ENCODE measurements at places on chromosomes 1 and 21.

GRCh38 chr1:156760092-156760795 lies 7.1 kb upstream of the PRCC start:
- peak; percentile 18 for DNase-seq

DNA sequence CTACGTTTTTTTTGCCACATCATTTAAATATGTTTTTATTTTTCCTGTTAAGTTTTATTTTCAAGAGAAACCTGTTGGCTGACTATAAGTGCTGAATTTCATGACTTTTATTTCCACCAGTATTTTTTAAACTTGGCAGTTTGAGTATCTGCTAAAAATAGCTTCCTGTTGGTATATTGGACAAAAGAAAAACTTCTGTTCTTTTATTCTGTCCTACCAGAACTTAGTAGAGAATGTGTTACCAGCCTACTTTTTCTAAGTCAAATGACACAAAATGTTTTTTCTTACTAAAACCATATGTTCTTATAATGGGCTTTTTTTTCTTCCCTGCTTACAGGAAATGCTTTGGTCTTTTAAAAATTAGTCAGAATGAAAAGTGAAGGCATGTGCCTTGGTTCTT lies 7.6 kb downstream of the DR1 start:
- no peak for DNase-seq

DNA sequence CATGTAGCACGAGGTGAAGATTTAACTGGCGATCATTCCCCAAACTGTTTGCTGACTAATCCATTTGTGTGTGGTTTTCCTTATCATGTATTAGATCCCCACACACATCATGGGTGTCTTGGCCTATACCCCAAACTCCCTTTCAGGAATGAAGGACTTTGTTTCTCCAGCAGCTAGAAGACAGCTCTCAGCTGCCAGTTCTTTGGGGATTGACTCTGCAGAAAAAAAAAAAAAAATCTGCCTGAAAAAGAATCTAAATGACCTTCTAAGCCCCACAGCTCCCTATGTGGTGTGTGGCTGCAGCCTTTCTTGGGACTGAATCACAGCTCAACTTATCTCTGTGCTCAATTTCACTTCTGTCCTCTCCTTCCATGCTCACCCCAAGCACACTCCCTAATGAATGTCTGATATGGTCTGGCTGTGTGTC lies 256.3 kb upstream of the DUSP10 start:
- DNase-seq: no peak

GRCh38 chr1:231643935-231644237 lies 17.3 kb downstream of the DISC1 start:
- no peak for DNase-seq

DNA sequence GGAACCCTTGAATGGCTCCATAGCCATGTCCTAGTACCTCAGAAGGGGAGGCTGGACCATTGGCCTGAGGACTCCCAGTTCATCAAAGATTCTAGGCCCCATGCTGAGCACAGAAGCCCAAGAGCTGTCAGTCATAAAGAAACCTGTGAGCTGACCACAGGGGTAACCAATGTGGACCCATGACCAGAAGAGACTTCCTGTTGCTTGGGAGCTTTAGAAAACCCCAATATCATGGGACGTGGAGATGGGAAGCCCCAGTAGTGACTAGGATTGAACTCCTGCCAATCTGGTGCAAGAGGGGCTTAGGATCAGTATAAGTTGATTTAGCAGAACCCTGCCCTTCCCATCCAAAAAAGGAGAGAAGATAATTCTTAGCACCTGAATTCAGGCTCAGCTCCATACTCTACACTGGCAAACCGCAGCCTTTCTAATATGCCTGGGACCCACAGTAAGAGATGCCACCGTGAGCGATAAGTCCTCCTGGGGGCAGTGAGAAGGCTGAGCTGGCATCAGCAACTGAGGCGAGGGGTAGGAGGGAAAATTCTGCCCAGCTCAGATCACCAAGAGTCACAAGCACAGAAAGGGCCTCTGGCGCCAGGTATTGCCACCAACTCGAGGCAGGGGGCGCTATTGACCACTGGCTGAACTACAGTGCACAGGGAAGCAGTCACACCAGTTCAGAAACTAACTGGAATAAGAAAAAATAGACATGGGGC lies 108.9 kb downstream of the CAPN8 start:
- peak; percentile 10 for DNase-seq

- DNase-seq: no peak
These were observed 159.9 kb downstream of the ACTL8 start for GRCh38 chr1:17914987-17915386.

- DNase-seq: no peak
These were observed 20.6 kb downstream of the GPR3 start for GRCh38 chr1:27413004-27413403.

DNA sequence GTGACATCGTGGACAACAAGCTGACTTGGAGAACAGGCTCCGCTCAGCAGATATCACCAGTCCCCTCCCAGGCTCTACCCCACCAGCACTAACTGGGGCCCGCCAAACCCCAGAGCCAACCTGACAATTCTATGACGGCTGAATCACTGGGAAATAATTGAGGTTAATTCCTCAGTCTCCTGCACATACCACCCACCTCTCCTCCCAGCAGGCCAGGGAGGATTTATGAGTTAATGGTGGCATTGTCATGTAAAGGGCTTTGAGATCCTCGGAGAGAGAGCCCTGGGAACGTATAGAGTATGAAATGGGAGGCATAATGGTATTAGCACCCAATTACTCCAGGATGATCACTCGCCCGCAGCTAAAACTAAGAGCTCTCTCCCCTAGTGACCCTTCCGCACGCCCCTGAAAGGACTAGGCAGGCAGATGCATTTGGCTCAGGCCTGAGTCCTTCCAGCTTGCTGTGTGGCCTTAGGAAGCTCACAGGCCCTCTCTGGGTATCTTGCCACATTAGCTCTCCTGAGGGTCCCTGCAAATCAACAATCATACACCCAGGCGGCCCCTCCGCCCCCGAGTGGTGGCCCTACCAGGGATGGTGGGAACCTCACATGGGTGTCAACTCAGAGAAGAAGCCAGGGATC lies 27.3 kb upstream of the PAX7 start:
- DNase-seq: no peak

DNA sequence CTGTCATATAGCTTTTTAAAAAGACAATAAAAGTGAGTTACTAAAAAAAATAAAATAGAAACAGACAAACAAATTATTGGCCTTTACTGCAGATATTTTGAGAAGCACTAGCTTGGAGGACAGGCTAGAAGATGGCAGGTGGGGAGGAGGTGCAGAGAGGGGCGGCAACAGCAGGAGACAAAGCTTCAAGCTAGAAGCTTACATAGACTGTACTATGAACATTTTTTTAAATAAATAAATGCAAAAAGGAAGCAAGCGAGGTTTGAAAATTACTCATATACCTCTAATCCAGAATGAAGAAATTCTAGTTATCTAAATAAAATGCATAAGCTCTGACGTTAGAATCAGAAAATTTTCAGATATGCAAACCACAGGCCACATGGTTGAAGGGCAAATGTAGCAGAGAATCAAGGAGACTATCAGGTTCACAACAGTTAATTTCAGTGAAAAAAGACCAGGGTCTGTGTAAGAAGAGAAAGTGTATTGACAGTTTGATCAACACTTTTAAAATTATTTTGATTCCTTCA lies 54.9 kb downstream of the NRIP1 start:
- DNase-seq: no peak

DNA sequence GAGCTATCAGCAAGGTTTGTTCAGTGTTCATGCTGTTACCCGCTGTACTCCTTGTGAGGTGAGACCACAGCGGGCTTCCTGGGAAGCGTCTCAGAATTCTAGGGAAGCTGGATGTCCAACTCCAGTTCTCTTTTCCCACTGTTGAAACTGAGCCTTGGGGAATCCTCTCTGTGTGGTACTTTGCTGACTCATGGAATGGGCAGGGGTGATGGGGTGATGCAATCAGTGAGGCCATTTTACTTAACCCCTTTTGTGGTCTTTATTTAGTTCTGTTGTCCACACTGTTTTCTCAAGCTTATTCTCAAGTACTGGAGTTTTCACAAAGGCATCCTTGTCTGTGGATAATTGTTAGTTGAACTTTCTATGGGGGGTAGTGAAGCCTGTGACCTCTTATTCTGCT lies 42.6 kb downstream of the ACKR1 start:
- no peak for DNase-seq

- no peak for DNase-seq
These were observed 26.5 kb downstream of the LRRN2 start for GRCh38 chr1:204659056-204659455.

DNA sequence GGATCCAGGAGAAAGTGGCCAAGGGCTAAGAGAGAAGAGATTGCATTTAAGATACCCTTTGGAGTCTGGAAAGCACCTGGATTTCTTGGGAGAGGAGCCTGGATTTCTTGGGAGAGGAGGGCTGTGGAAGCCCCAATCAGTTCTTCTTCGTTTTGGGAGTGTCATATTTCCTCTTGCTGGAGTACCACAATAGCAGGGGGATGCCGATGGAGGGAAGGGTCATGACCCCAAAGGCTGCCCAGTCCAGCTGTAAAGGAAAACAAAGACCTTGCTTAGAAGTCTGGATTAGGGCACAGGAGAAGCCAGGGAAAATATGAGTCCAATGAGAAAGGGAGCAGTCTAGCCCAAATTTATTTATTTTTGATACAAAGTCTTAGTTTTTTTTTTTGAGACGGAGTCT lies 11.3 kb downstream of the SSR2 start:
- no peak for DNase-seq

- DNase-seq: no peak
These were observed at the start of gene UAP1 for GRCh38 chr1:162561616-162562469. Gene UAP1 (plus strand): TSS chr1:162561722. CDS start chr1:162566069, 4,347 bp downstream.

- no peak for DNase-seq
These were observed 307.9 kb downstream of the COL11A1 start for GRCh38 chr1:102800406-102800805.

DNA sequence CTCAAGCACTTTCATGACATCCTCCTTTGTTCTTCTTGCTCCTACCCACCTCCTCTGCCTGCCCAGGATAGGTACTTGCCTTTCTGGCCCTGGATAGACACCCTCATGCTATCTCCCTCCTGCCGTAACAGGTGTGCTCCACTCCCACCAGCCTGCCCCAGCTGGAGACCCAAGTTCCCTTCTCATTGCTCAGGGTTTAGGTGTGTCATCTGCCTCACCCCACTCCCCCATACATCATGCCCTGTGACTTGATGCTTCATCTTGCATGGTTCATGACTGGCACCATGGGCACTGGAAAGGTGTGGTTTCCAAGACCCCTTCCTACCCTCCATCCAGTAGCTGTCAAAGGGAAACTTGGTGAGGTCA lies 5.9 kb downstream of the RHEX start:
- no peak for DNase-seq

DNA sequence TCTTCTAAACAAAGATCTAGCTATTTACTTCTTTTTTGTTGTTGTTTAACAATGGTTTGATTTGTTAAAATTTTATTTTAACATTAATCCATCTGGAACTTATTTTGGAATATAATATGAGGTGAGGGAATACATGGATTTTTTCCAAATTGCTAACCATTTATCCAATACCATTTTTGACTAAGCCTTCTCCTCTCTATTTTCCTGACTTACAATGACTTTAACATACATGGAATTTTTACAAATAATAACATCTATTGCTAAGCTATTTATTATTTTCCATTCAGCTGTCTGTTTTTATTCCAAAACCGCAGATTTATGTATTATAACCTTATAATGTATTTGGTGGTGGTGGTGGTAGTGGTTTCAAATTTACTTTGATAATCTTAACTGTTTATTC lies 420.3 kb upstream of the ADGRL2 start:
- DNase-seq: no peak

DNA sequence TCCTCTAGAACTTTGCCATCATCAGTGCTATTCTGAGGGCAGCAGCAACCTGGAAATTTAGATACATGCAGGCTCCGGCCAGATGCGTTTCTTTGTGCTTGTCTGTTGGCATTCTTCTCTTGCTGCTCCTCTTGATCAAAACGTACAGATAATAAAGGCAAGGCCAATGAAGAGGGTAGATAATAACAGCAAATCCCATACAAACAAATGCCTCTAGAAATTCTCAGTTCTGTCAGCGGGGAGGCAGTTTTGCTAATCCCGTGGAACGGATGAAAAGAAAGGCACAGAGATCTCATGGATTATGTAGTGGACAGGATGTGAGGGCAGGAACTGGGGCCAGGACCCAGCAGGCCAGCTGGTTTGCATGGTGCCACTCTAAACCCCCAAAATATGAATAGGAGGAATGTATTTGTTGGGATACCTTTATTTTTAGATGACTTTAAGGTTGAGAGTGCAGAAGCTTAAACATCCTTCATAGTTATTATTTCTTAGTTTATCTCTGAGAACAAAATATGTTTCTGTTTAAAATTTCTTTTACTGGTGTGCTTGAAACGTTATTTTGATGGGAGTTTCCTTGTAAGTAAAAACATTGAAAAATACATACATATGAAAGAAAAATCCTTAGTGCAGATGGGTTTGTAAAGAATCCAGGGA lies 1.5 kb downstream of the ITSN1 start:
- DNase-seq: no peak

- no peak for DNase-seq
These were observed 73.3 kb downstream of the NUP210L start for GRCh38 chr1:154081386-154082126.

- DNase-seq: no peak
These were observed 4.1 kb downstream of the ATF6 start for GRCh38 chr1:161770250-161770649.

- DNase-seq: peak; percentile 66
These were observed 516 bp downstream of the RCOR3 start for GRCh38 chr1:211259638-211260126.

DNA sequence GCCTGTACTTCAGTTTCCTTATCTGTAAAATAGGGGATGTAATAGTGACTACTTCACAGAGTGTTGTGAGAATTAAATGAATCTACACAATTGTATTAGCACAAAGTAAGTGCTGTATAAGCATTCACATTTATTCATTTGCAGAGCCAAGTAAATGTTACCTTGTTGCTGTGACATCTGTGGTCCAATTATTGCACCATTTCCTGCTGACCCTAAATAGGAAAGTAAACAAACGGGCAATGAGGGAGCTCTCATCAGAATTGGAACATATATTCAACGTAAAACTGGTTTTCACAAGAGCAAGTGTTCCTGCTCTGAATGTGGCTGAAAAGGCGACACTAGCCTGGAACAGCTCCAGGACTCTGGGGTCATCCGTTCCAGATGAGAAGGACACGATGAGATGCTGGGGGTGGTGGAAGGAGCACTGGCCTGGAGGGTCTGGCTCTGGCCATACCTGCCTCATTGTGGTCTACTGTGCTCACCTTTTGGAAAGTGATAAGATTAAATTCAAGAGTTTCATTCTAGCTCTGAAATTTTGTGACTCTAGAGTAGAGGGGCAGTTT lies 34.5 kb downstream of the PROX1 start:
- DNase-seq: peak; percentile 79

- no peak for DNase-seq
These were observed 25.8 kb downstream of the PRDM2 start for GRCh38 chr1:13725714-13726175.

DNA sequence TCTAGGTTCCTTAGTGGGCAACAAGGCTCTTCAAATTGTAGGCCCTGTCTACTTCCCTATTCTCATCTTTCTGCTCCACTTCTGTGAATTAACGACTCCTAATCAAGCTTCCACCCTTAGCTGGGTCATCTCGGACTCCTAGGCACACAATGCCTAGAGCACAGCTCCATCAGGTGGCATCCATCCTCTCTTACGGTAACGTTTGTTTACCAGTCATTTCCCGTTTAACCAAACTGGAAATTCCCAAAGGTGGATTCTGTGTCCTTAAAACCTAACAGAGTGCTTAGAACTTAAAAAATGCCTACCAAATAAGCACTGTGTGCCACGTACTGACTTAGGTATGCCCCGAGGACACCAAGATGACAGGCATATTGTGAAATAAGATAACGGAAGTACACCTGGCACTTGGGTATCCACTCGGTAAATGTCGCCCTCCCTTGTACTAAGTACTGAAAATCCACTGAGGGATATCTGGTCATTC lies 1.5 kb downstream of the PARP1 start:
- no peak for DNase-seq
